ENCODE measurements at places on chromosomes 13 and 19. TPM values are rescaled to one million over a fixed set of nuclear protein-coding genes. Genes with fewer than 3 reads are reported as not detected.

GRCh38 chr13:42524487-42525034 is 49.4 kb upstream of the TNFSF11 start:
- no peak overlapping the region for H3K4me3 ChIP-seq
- H3K36me3 ChIP-seq = no peaks in the 10 kb centered on the region
- peak overlapping the region; percentile 93 for H3K27ac ChIP-seq
- H3K4me1 ChIP-seq = peaks cover 15% of the 10 kb centered on the region
- DNase-seq = no peak

GRCh38 chr19:40219721-40220276 is 1.6 kb upstream of the TTC9B start:
- H3K27me3 ChIP-seq = peaks cover 8% of the 10 kb centered on the region
- H3K4me1 ChIP-seq = no peaks in the 10 kb centered on the region
- H3K27ac ChIP-seq = no peak overlapping the region
- no peak overlapping the region for H3K4me3 ChIP-seq
- no peaks in the 10 kb centered on the region for H3K36me3 ChIP-seq

GRCh38 chr13:23899555-23899954 is 2.3 kb upstream of the C1QTNF9B start:
- H3K4me1 ChIP-seq = no peaks in the 10 kb centered on the region
- no peak overlapping the region for H3K27ac ChIP-seq
- no peak overlapping the region for H3K4me3 ChIP-seq

Gene NFKBIB
- polyA plus RNA-seq = 25.4 TPM

Gene F10
- 199 TPM for polyA plus RNA-seq

Gene ZNF709
- polyA plus RNA-seq = 0.25 TPM

DNA sequence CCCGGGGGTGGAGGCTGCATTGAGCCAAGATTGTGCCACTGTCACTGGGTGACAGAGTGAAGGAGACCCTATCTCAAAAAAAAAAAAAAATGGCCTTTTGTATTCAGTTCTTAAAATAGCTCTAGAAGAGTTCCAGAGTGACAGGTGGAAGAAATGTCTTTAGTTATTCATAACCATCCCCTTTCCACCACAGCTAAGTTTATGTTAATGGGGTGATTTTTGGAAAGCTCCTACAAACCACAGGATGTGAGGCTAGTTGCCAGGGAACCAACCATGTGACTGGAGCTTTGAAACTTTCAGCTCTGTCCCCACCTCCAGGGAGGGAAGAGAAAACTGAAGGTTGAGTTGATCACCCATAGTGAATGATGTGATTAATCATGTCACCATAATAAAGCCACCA is 6.9 kb downstream of the ZNF490 start:
- H3K4me1 ChIP-seq = no peaks in the 10 kb centered on the region
- H3K36me3 ChIP-seq = peaks cover 2% of the 10 kb centered on the region
- no peak overlapping the region for H3K4me3 ChIP-seq

DNA sequence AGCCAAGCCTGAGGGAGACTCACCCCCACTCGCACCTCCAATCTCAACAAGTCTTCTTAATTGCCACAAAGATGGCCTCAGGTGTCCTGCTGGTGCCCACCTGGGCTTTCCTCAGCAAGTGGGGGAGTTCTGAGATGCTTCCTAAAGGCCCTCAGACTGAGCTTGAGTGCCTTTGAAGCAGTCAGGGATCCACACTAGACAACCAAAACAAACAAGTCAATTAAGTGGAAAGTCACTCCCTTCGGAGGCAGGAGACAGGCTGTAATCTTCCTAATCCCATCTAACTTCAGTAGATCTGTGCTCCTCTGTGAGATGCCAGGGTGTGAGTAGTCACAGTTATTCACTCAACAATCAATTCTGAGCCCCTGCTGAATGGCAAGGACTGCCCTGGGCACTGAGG is 68.3 kb upstream of the SERP2 start:
- H3K27me3 ChIP-seq = no peaks in the 10 kb centered on the region
- no peak for DNase-seq
- H3K4me1 ChIP-seq = peaks cover 2% of the 10 kb centered on the region
- no peaks in the 10 kb centered on the region for H3K36me3 ChIP-seq
- H3K27ac ChIP-seq = no peak overlapping the region

- H3K4me3 ChIP-seq = no peak overlapping the region
- peaks cover 55% of the 10 kb centered on the region for H3K36me3 ChIP-seq
- H3K27me3 ChIP-seq = no peaks in the 10 kb centered on the region
- H3K27ac ChIP-seq = no peak overlapping the region
- no peak for DNase-seq
- no peaks in the 10 kb centered on the region for H3K4me1 ChIP-seq
Measured at GRCh38 chr19:10143681-10144080, 24.0 kb upstream of the EIF3G start.

DNA sequence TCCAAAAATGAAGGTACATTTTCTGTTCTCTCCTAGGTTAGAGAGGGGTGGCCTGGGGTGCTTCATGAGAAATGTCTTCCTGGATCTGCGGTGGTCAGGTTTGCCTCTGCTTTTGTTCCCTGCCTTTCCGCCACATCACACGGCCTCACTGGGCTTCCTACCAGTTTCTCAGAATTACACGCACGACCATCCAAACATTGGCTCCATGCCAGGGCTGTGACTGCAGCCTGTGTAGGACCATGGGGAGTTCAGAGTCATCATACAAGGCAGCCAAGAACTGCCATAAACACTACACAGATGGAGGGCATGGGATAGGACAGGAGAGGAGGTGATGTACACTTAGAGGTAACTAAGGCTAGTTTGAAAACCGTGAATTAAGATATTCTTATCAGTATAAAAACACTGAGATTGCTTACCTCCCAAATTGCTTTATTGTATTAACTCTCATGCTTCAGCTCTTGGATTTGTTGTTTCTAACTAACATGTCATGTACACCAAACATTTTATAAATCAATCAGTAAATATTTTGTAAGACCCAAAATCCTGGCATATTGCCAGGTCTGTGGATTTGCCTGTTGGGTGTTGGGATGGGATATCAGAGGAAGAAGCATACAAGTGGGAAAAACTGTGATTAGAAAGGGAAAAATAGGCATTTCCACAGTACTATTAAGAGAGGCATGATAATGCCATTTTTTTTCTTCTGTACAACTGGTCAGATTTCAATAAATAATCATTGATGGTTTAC is 45.2 kb downstream of the CDADC1 start:
- no peak overlapping the region for H3K4me3 ChIP-seq
- no peaks in the 10 kb centered on the region for H3K36me3 ChIP-seq
- no peak overlapping the region for H3K27ac ChIP-seq

Gene NLRP5
- not detected for polyA plus RNA-seq

DNA sequence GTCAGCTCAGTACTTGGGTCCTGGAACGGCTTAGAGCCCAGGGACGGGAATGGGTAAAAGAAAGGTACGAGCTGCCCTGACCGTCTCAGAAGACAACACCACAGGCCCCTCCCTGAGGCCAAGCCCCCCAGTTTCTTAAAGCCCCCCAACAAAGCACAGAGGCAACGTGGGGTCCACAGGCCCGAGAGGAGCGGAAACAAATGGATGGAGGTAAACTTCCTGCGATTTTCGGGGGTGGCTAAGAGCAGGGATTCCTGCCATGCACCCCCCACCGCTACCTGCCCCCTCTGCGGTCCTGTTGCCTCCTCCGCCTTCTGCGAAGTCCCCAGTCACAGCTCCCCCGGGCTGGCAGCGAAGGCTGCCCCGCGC is 48.2 kb downstream of the PTPRS start:
- H3K36me3 ChIP-seq = no peaks in the 10 kb centered on the region
- no peak overlapping the region for H3K27ac ChIP-seq
- DNase-seq = no peak
- no peak overlapping the region for H3K4me3 ChIP-seq

DNA sequence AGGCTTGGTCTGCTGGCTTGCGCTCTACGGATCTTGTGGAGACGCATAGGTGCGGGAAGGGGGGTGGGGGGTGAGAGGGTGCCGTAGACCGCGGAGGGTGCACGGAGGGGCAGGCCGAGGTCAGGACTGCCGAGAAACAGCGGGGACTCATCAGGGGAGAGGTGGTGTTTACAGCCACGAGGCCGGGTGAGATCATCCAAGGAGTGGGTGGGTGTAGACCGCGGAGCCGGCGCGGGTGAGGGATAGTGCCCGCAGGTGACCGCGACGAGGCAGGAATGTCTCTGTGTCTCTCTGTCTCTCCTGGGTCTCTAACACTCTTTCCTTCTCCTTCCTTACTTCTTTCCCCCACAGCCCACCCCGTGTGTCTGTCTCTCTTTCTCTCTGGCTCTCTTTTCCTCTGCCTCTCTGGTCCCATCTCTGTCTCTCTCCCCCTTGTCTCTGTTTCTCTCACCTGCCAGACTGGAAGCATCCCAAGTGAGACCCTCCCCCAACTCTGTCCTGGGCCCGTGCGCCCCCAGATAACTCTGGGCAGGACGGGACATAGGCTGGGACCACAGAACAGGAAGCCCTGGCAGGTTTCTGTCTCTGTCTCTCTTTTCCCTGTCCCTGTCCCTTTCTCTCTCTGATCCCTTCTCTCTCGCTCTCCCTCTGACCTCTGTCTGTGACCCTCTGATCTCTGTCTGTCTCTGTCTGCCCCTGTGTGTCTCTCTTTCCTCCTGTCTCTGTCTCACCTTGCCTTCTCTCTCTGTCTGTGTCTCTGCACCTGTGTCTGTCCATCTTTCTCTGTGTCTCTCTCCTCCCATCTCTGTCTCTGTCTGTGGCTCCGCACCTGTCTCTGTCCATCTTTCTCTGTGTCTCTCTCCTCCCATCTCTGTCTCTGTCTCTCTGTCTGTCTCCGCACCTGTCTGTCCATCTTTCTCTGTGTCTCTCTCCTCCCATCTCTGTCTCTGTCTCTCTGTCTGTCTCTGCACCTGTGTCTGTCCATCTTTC is 1.8 kb upstream of the KLK4 start:
- H3K4me1 ChIP-seq = no peaks in the 10 kb centered on the region
- no peak for DNase-seq
- no peak overlapping the region for H3K4me3 ChIP-seq
- no peaks in the 10 kb centered on the region for H3K36me3 ChIP-seq
- H3K27ac ChIP-seq = no peak overlapping the region

DNA sequence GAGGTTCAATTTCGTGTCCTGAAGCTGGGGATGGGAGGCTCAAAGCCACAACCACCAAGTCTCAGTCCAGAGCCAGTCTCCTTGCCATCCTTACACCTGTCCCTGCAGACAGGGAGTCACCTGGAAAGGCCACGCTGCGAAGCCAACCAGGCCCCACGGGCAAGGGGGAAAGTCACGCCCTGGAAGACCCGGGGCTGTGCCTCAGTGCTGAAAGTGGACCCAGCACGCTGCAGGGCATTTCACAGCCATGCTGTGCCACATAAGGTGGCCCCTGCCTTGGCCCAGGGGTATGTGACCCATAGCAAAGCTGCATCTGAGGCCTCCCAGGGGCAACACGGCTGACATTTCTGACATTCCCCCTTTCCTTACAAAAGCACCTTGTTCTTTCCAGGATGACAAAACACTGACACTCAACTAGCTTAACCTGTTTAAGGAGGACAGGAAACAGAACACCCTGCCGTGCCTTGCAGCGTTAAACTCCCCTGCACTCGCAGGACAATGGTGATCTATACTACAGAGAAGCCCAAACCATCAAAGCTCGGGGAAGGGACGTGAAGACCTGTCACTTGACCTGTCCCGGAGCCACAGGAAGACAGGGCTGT is 14.8 kb downstream of the CHERP start:
- no peak overlapping the region for H3K27ac ChIP-seq
- H3K36me3 ChIP-seq = peaks cover 47% of the 10 kb centered on the region
- H3K4me1 ChIP-seq = peaks cover 4% of the 10 kb centered on the region
- no peak for DNase-seq

DNA sequence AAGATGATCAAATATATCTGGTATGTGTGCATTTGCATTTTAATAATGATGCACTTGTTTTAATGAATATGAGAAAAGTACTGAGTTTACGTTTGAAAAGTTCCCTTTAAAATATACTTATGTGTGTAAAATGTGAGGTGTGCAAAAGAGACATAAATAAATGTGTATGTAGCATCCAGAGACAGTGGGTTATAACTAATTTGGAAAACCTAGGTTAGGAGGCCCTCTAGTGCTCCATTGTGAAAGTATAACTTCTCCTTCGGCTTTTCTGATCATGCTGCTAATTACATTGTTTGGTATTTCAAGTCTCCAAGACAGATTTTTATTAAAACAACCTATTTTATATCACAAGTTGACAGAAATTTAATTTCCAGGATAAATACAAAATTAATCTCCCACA is 30.1 kb downstream of the SCEL start:
- no peaks in the 10 kb centered on the region for H3K4me1 ChIP-seq
- no peak overlapping the region for H3K27ac ChIP-seq
- H3K36me3 ChIP-seq = no peaks in the 10 kb centered on the region
- no peak for DNase-seq

DNA sequence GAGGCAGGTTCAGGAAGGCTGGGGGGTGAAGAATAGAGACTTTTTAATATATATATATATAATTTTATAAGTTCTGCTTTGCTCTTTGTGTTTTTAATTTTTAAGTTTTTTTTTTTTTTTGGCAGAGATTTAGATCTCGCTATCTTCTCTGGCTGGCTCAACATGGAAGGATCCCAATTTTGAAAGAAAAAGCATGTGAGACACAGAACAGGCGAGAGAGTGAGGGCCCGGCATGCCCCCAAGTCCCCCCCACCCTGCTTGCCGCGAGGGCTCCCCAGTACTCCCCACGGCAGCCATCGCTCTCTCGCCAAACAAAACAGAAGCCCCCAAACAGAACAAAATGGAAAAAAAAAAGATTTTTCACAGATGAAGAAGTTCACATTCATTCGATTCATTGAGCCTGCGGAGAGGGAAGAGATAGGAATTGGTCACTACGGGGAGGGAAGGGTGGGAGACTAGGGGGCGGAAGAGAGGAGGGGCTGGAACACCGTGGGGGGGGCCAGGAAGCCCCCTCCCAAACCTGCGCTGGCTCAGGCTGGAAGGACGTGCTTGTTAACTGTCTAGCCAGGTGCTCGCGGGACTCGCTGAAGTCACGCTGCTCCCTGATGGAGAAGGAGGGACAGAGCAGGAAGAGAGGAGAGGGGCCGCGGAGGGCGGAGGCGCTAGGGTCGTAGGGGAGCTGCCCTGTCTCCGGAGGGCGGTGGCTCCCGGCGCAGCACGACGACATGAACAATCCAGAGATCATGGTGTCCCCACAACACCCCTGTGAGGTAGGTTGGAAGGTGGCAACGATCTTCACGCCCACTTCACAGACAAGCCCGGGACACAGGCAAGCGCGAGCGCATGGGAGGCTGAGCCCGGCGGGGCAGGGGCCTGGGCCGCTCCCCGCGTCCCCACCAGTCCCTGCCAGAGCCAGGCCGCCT is 10.6 kb downstream of the KHSRP start:
- no peak overlapping the region for H3K27ac ChIP-seq
- peaks cover 48% of the 10 kb centered on the region for H3K36me3 ChIP-seq

Gene N4BP2L2
- polyA plus RNA-seq = 116 TPM

Gene ZNF83
- 2.7 TPM for polyA plus RNA-seq

DNA sequence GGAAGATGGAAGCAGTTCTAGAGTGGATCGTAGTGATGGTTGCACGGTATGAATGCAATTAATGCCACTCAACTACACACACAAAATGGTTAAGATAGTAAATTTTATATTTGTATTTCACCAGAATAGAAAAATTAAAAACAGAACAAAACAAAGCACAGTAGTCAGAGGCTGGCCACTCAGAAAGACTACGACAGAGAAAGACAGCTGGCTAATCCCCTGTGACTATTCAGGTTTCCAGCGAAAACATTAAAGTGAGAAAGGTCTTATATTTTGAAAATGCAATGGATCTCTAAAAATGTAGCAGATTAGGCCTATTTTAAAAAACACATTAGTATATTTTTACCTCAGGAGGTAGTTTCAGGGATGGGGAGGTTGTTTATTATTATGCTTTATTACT is 131.3 kb upstream of the POSTN start:
- H3K27me3 ChIP-seq = no peaks in the 10 kb centered on the region
- no peak overlapping the region for H3K4me3 ChIP-seq
- H3K36me3 ChIP-seq = no peaks in the 10 kb centered on the region

Gene FPR3
- 1.0 TPM for polyA plus RNA-seq
